ENCODE measurements at places on chromosomes 7 and 10.

DNA sequence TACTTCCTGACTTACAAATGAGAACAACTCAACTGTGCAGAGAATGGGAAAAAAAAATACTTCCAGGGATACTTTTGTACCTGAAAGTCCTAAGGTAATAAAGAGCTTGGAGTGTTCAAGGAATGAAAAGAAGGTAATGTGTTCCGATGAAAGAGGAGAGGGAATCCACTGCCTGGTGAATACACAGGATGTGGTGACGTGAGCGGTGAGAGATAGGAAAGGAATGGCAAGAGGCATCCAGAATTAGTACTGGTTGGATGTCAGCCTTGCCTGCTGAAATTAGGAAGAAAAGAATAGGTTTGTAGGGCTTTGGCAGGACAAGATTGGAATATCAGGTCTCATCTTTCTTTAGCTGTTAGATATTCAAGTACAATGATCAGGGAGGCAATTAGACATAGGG is 347.7 kb downstream of the POM121L12 start:
- no peaks in the 10 kb centered on the region for H3K36me3 ChIP-seq
- no peak overlapping the region for H3K27ac ChIP-seq
- H3K4me3 ChIP-seq: no peak overlapping the region
- no peaks in the 10 kb centered on the region for H3K27me3 ChIP-seq
- H3K4me1 ChIP-seq: no peaks in the 10 kb centered on the region

GRCh38 chr7:135993950-135994349 is 16.8 kb upstream of the MTPN start:
- H3K27ac ChIP-seq: peak overlapping the region; percentile 72
- no peak for DNase-seq
- H3K4me3 ChIP-seq: peak overlapping the region; percentile 40
- H3K27me3 ChIP-seq: peaks cover 3% of the 10 kb centered on the region
- peaks cover 6% of the 10 kb centered on the region for H3K36me3 ChIP-seq

GRCh38 chr10:85643845-85644525 is 722.6 kb downstream of the GRID1 start:
- H3K36me3 ChIP-seq: no peaks in the 10 kb centered on the region
- H3K4me3 ChIP-seq: no peak overlapping the region
- DNase-seq: no peak
- H3K27ac ChIP-seq: no peak overlapping the region
- no peaks in the 10 kb centered on the region for H3K27me3 ChIP-seq

DNA sequence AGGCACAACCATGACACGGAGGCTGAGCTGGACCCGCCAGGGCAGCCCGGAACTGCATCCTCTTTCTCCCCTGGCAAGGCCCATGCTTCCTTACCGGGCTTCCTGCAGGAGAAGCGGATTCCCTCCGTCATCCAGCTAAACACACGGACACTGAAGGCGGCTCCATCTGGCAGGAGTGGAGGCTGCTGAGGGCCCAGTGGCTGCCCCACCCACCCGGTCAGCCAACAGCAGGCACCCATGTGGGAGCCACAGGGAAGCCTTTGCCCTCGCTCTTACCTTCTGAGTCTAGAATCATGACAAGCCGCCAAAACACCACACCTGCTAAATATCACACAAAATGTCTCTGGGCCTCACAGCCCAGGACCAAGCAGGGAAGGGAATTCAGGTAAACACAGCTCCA is 321.6 kb upstream of the RNF32 start:
- H3K4me3 ChIP-seq: no peak overlapping the region
- peaks cover 11% of the 10 kb centered on the region for H3K27me3 ChIP-seq
- DNase-seq: no peak
- no peak overlapping the region for H3K27ac ChIP-seq

GRCh38 chr7:130401578-130401977 is 21.3 kb downstream of the CPA1 start:
- H3K27ac ChIP-seq: no peak overlapping the region
- H3K4me3 ChIP-seq: no peak overlapping the region
- no peaks in the 10 kb centered on the region for H3K27me3 ChIP-seq
- H3K36me3 ChIP-seq: peaks cover 11% of the 10 kb centered on the region

DNA sequence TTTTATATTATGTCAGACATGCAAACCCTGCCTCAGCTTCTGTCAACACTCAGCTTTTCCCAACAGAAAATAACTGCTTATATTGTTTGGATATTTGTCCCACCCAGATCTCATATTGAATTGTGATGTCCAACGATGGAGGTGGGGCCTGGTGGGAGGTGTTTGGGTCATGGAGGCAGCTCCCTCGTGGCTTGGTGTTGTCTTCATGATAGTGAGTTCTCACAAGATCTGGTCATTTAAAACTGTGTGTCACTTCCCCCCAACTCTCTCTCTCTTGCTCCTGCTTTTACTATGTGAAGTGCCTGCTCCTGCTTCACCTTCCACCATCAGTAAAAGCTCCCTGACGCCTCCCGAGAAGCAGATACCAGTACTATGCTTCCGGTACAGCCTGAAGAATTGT is 85.8 kb upstream of the KCNMA1 start:
- H3K27me3 ChIP-seq: peaks cover 2% of the 10 kb centered on the region
- H3K4me3 ChIP-seq: no peak overlapping the region
- H3K27ac ChIP-seq: no peak overlapping the region
- no peak for DNase-seq

DNA sequence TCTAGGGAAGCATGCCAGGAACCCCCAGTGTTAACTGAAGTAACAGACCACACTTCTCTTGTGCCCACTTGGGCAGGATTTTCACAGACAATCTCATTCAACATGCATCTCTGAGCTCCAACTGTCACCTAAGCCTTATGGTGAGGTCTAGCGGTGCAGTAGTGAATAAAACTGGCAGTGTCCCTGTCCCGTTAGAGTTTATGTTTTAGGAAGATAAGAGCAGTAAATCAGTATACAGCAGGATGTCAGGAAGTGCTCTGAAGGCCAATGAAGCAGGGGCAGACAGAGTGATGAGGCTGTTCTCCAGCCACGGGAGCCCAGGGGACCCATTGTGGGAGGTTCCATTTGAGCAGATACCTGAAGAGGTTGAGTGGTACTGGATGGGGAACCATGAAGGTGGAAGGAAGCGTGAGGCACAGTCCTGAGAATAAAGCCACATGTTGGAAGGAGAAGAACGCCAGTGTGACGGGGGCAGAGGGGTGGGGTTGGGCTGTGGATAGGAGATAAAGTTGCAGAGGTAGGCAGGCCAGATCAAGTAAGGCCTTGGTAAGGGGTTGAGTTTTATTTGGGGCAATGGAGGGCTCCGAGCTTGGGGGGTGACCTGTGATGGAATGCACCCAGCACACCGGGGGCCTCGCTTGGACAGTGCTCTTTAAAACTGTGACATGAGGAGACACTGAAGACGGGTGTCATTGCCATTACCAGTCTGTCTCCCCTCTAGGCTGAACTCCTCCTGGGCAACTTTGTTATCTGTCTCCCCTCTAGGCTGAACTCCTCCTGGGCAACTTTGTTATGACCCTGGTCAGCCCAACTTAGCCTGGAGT is 6.6 kb downstream of the GDF10 start:
- no peak for DNase-seq
- H3K27me3 ChIP-seq: no peaks in the 10 kb centered on the region
- peaks cover 49% of the 10 kb centered on the region for H3K4me1 ChIP-seq

GRCh38 chr7:129550693-129551360 is 48.5 kb downstream of the SMKR1 start:
- H3K36me3 ChIP-seq: no peaks in the 10 kb centered on the region
- no peaks in the 10 kb centered on the region for H3K27me3 ChIP-seq
- DNase-seq: no peak
- no peak overlapping the region for H3K4me3 ChIP-seq
- H3K27ac ChIP-seq: no peak overlapping the region
- peaks cover 8% of the 10 kb centered on the region for H3K4me1 ChIP-seq

- no peaks in the 10 kb centered on the region for H3K4me1 ChIP-seq
- DNase-seq: no peak
Observed at GRCh38 chr7:134364619-134365037, 47.9 kb upstream of the SLC35B4 start.

DNA sequence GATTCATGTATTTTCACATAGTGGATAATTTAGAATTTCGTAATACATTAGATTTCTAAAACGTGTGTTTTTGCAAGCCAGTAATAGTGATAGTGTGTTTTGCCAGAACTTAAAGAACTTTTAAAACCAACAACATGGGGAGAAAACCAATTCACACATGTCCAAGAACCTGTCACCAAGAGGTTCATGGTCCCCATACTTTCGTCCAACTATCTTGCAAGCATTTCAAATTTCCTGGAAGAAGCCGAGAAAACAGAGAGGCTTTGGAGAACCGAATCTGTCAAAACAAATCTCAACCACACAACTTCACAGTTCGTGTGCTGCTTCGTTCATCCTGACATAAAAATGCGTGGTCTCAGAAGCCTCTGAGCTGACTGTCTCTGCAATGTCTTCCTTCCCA is 31.9 kb downstream of the GFRA1 start:
- no peak for DNase-seq
- no peak overlapping the region for H3K4me3 ChIP-seq
- H3K27ac ChIP-seq: no peak overlapping the region
- no peaks in the 10 kb centered on the region for H3K4me1 ChIP-seq
- H3K36me3 ChIP-seq: no peaks in the 10 kb centered on the region
- peaks cover 1% of the 10 kb centered on the region for H3K27me3 ChIP-seq

DNA sequence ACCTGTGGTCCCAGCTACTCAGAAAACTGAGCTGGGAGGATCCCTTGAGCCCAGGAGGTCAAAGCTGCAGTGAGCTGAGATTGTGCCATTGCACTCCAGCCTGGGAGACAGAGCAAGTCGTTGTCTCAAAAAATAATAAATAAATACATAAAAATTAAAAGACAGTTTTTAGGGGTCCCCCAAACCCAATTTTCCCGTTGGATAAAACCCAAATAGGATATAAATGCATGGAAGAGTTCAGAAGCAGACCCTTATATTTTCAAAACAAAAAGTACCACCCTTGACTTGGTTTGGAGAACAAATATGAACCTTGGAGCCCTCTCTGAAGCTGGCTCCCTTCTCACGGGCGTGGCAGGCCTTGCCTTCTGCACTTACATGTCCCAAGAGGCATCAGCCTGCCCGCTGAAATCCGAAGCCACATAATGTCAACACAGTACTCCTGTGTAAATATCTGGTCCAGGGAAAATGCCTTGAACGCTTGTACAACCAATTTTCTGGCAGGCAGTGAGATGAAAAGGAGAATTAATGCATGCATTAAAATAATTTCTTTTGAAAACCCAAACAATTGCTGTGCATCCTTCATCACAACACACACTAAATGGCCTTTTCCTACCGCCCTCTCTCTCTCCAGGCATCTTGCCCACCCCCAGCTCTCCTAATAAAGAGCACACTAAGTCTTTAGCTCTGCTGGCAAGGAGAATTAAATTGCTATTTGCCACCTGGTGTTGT is 46.4 kb upstream of the PARD3 start:
- no peak overlapping the region for H3K27ac ChIP-seq
- no peaks in the 10 kb centered on the region for H3K36me3 ChIP-seq
- no peak overlapping the region for H3K4me3 ChIP-seq
- peaks cover 16% of the 10 kb centered on the region for H3K27me3 ChIP-seq
- H3K4me1 ChIP-seq: no peaks in the 10 kb centered on the region

DNA sequence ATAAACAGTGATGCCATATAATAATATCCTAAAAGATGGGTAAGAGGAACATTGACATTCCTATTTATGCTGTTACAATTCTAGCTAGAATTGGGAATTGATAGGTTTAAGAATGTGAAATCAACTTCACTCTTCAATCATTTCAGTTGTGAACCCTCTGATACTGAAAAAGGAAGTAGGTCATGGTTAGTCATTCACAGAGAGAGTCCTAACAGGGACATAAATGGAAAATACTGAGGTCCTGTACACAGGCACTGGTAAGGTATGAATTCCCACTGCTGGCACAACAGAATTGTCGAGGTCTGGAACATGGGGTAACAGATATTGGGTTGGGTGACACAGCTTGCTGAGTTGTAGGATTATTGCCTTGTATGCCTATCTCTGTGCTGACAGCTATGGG is 289.4 kb upstream of the LRRN3 start:
- no peaks in the 10 kb centered on the region for H3K4me1 ChIP-seq
- DNase-seq: no peak

DNA sequence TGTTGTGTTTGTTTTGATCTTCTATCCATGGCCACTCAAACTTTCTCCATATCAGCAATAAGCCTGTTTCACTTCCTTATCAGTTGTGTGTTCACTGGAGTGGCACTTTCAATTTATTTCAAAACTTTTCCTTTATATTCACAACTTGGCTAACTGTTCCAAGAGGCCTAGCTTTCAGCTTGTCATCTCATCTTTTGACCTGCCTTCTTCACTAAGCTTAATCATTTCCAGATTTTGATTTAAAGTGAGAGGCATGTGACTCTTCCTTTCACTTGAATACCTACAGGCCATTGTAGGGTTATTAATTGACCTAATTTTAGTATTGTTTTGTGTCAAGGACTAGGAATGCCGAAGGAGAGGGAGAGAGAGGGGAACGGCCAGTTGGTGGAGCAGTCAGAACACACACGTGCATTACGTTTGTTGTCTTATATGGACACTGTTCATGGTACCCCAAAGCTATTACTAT is 5.5 kb upstream of the GNAT3 start:
- H3K36me3 ChIP-seq: no peaks in the 10 kb centered on the region
- H3K27ac ChIP-seq: no peak overlapping the region

DNA sequence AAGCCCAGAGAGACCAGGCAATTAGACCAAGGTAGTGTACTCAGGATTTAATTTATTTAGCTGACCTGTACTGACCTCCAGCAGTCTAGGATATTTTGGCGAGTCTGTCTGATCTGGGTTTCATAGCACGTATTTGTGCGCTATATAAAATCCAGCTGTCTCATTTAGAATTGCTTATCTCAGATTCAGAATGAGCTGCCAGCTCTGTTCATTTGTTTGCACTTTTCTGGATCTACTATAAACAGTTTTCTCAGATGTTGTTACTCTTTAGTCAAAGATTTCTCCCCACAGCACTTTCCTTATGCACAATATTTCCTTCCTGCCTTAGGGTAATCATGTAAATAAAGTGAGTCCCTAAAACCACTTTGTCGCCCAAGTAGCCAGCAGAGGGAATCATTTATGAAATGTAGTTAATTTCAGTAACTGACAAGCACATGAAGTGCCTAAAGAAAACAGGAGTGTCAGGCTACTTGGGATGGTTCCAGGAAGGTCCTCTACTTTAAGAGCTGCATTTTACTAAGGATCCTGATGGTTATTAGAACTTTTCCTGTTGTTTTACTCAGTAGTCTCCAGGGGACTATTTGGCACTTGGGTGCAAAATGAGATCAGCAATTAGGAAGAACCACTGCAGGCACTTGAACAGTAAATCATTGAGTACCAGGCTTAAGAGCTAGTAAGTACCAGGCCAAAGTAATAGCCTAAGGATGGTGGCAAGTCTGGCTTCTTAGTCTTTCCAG is 226.4 kb downstream of the TWIST1 start:
- H3K4me1 ChIP-seq: no peaks in the 10 kb centered on the region
- no peaks in the 10 kb centered on the region for H3K27me3 ChIP-seq
- no peak overlapping the region for H3K4me3 ChIP-seq

DNA sequence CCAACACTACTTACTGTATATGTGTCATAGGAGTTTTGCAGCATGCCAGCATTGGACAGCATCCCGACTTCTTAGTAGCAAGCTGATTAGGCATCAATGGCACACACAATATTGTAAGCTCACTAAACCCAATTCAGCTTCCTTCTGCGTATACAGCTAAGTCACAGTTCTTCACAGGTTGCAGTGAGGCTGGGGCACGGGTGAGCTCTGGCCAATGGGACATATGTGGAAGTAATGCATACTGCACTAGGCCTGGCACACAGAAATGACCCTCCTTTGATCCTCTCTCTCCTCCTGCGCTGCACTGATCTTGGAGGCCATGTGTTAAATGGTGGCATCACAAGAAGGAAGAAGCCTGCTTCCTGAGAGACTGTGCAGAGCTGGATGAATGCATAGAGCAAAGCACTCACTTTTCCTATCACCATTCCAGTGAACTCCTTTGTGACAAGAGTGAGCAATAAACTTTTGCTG is 11.9 kb downstream of the RAB11FIP2 start:
- no peaks in the 10 kb centered on the region for H3K27me3 ChIP-seq
- peaks cover 6% of the 10 kb centered on the region for H3K36me3 ChIP-seq
- H3K27ac ChIP-seq: no peak overlapping the region
